CD14-positive monocyte (primary cell): ENCODE measurements at places on chromosomes 2 and 18.

- DNase-seq: no peak
These were observed 111.1 kb upstream of the RBBP8 start for GRCh38 chr18:22822024-22822423.

DNA sequence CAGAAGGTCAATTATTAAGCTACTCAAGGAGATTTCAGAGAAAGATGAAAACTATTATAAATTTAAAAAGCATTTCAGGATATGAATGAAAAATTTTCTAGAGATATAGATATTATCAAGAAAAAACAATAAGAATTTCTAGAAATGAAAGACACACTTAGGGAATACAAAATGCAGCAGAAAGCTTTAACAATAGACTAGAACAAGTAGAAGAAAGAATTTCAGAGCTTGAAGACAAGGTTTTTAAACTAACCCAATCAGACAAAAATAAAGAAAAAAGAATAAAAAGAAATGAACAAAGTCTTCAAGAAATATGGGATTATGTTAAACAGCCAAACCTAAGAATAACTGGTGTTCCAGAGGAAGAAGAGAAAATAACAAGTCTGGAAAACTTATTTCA is 34.4 kb downstream of the FLACC1 start:
- no peak for DNase-seq

GRCh38 chr2:197445746-197446145 is 7.6 kb upstream of the COQ10B start:
- no peak for DNase-seq

- no peak for DNase-seq
These were observed 18.0 kb downstream of the GPR35 start for GRCh38 chr2:240643093-240643810.

GRCh38 chr18:66457245-66457644 is 146.6 kb downstream of the CDH19 start:
- DNase-seq: no peak

- DNase-seq: no peak
These were observed 57.7 kb upstream of the ST6GAL2 start for GRCh38 chr2:106943468-106944200.
